Sigmoid colon (tissue), 7 donors: ENCODE measurements at places on chromosomes 6 and 20. TPM values are rescaled to one million over a fixed set of nuclear protein-coding genes. Genes with fewer than 3 reads are reported as not detected.

Gene BFSP1
- total RNA-seq, result 1.6 TPM

DNA sequence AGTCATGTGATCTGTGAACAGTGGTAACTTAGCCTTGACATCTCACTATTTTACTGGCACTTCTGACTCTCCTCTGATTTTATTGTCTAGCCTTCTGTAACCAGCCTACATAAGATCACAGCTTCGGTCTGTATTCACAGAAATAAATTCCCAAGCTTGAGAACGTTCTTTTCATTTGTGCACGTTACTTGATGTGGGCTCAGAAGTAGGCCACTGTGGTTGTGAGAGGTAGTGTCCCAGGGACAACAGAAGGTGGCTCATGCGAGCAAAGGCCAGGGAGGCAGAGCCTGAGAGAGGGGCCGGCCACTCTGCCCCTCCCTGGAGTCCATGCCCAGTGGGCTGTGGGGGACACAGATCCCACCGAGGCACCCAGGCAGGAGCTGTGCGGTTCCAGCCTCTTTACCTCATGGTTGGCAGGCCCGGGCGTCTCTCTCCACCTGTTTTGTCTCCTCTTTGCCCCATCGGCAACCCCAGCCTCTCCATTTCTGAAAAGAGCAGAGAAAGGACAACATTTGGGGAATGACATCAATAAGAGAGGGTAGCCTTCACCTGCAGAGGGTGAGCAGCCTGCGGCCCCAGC lies 207.5 kb upstream of the CST7 start:
- no peak overlapping the region for H3K27ac ChIP-seq
- H3K4me1 ChIP-seq, result peaks cover 4% of the 10 kb centered on the region
- H3K27me3 ChIP-seq, result no peaks in the 10 kb centered on the region
- no peak for DNase-seq

- no peaks in the 10 kb centered on the region for H3K36me3 ChIP-seq
- H3K27ac ChIP-seq, result no peak overlapping the region
- no peak overlapping the region for H3K4me3 ChIP-seq
- no peaks in the 10 kb centered on the region for H3K4me1 ChIP-seq
Measured at GRCh38 chr6:11413728-11414127, 123.8 kb upstream of the TMEM170B start.

- no peaks in the 10 kb centered on the region for H3K4me1 ChIP-seq
- no peak overlapping the region for H3K27ac ChIP-seq
- DNase-seq, result no peak
- H3K4me3 ChIP-seq, result no peak overlapping the region
- no peaks in the 10 kb centered on the region for H3K36me3 ChIP-seq
- H3K27me3 ChIP-seq, result no peaks in the 10 kb centered on the region
Measured at GRCh38 chr20:10006447-10007090, 28.2 kb upstream of the ANKEF1 start.

DNA sequence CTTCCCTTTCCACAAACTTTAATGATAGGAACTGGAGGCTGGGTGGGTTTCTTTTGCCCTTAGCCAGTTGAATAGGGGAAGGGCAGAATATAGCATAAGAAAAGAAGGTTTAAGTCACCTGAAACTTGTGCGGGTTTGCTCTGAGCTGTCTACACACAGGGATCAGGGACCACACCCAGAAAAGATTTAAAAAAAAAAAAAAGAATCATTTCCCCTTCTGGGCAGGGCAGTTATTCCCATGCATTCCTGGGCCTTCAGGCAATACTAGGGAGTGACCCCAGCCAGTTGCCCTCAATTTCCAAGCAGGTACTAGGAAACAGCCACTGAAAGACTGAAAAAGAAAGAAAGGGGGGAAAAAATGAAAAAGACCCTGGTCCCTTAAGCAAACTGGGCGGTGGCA lies 39.6 kb upstream of the HDAC2 start:
- no peaks in the 10 kb centered on the region for H3K36me3 ChIP-seq
- H3K27ac ChIP-seq, result no peak overlapping the region
- no peak for DNase-seq

- DNase-seq, result no peak
- H3K27me3 ChIP-seq, result no peaks in the 10 kb centered on the region
- H3K4me3 ChIP-seq, result no peak overlapping the region
- H3K36me3 ChIP-seq, result no peaks in the 10 kb centered on the region
Measured at GRCh38 chr6:113921299-113921904, 49.5 kb downstream of the HDAC2 start.

Gene C20orf202
- not detected for total RNA-seq

Gene OPRL1
- 0.71 TPM for total RNA-seq

GRCh38 chr20:33871362-33871761 lies 60.2 kb downstream of the CHMP4B start:
- no peaks in the 10 kb centered on the region for H3K36me3 ChIP-seq
- H3K27ac ChIP-seq, result peak overlapping the region; percentile 48
- peaks cover 14% of the 10 kb centered on the region for H3K4me1 ChIP-seq
- peak overlapping the region; percentile 31 for H3K4me3 ChIP-seq
- peak; percentile 75 for DNase-seq

- H3K4me3 ChIP-seq, result no peak overlapping the region
- H3K27me3 ChIP-seq, result no peaks in the 10 kb centered on the region
- no peaks in the 10 kb centered on the region for H3K36me3 ChIP-seq
- H3K4me1 ChIP-seq, result peaks cover 34% of the 10 kb centered on the region
Measured at GRCh38 chr6:39843305-39844020, 51.3 kb downstream of the DAAM2 start.

- no peaks in the 10 kb centered on the region for H3K27me3 ChIP-seq
- peaks cover 80% of the 10 kb centered on the region for H3K4me1 ChIP-seq
- peaks cover 25% of the 10 kb centered on the region for H3K36me3 ChIP-seq
- H3K4me3 ChIP-seq, result no peak overlapping the region
- no peak for DNase-seq
Measured at GRCh38 chr20:37518059-37518458, 3.0 kb upstream of the NNAT start.

Gene HSPA12B
- 6.1 TPM for total RNA-seq

DNA sequence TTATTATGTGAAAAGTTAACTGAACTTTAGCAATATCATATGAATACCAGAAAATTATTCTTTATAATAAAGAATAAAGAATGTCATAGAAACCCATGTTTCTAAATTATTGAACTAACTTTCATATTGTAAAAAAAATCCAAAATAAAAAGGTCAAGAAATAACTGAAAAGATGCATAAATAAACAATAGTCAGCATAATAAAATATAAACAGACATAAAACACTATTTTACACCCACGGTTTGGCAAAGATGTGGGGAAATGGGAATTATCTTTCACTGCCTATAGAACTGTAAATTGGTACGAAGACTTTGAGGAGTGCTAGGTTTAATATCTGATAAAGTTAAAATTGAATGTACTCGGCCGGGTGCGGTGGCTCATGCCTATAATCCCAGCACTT lies 34.7 kb upstream of the CTAGE9 start:
- H3K36me3 ChIP-seq, result no peaks in the 10 kb centered on the region
- DNase-seq, result no peak
- no peaks in the 10 kb centered on the region for H3K4me1 ChIP-seq
- H3K27me3 ChIP-seq, result no peaks in the 10 kb centered on the region
- no peak overlapping the region for H3K4me3 ChIP-seq

GRCh38 chr20:45293041-45294002 lies 13.3 kb upstream of the RBPJL start:
- H3K36me3 ChIP-seq, result no peaks in the 10 kb centered on the region
- H3K27me3 ChIP-seq, result no peaks in the 10 kb centered on the region
- peak; percentile 87 for DNase-seq
- H3K27ac ChIP-seq, result peak overlapping the region; percentile 57
- peaks cover 15% of the 10 kb centered on the region for H3K4me1 ChIP-seq
- H3K4me3 ChIP-seq, result peak overlapping the region; percentile 58

- H3K27me3 ChIP-seq, result peaks cover 100% of the 10 kb centered on the region
- peak overlapping the region; percentile 45 for H3K4me3 ChIP-seq
- no peaks in the 10 kb centered on the region for H3K36me3 ChIP-seq
- no peak overlapping the region for H3K27ac ChIP-seq
Measured at GRCh38 chr6:99612551-99613408, 6.1 kb downstream of the PRDM13 start.

Gene KCNB1
- 20.2 TPM for total RNA-seq

GRCh38 chr6:127341471-127342202 lies 1.8 kb downstream of the ECHDC1 start:
- peak overlapping the region; percentile 83 for H3K27ac ChIP-seq
- H3K4me3 ChIP-seq, result peak overlapping the region; percentile 63
- no peaks in the 10 kb centered on the region for H3K36me3 ChIP-seq
- H3K4me1 ChIP-seq, result no peaks in the 10 kb centered on the region
- no peaks in the 10 kb centered on the region for H3K27me3 ChIP-seq

Gene MEP1A
- total RNA-seq, result not detected

GRCh38 chr6:140579918-140580317 lies 1205.5 kb upstream of the CITED2 start:
- no peaks in the 10 kb centered on the region for H3K27me3 ChIP-seq
- no peak overlapping the region for H3K27ac ChIP-seq
- H3K4me3 ChIP-seq, result no peak overlapping the region

- H3K36me3 ChIP-seq, result no peaks in the 10 kb centered on the region
- H3K4me1 ChIP-seq, result no peaks in the 10 kb centered on the region
- no peak overlapping the region for H3K4me3 ChIP-seq
- H3K27me3 ChIP-seq, result peaks cover 6% of the 10 kb centered on the region
- H3K27ac ChIP-seq, result no peak overlapping the region
Measured at GRCh38 chr20:60691966-60692615, 560.0 kb upstream of the CDH4 start.

- DNase-seq, result no peak
- no peaks in the 10 kb centered on the region for H3K36me3 ChIP-seq
- no peak overlapping the region for H3K27ac ChIP-seq
- no peak overlapping the region for H3K4me3 ChIP-seq
- H3K27me3 ChIP-seq, result no peaks in the 10 kb centered on the region
Measured at GRCh38 chr6:47483853-47484546, 6.4 kb downstream of the CD2AP start.

Gene COL19A1
- total RNA-seq, result not detected

Gene RHAG
- not detected for total RNA-seq

DNA sequence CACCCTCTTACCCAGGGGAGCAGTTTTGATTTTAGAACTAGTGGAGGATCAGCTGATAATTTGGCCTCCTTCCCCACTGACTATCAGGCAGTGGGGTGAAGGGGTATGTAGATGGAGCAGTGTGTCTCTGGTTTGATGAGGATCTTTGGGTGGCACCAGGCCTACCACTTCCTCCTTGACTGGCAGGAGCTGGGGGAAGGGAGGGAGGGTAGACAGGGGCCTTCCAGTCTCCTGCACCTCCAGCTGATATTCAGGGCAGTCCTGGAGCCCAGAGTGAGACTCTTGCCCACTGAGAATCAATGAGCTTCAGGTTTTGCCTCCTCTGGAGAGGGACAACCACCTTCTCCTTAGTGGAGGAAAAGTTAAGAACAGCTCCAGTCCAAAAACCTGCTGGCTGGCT lies 3.2 kb downstream of the DEF6 start:
- no peaks in the 10 kb centered on the region for H3K36me3 ChIP-seq
- no peak overlapping the region for H3K4me3 ChIP-seq
- peak; percentile 61 for DNase-seq
- H3K27me3 ChIP-seq, result no peaks in the 10 kb centered on the region
- no peak overlapping the region for H3K27ac ChIP-seq

GRCh38 chr6:19538096-19538495 lies 299.1 kb upstream of the ID4 start:
- no peak for DNase-seq
- H3K4me1 ChIP-seq, result no peaks in the 10 kb centered on the region
- no peak overlapping the region for H3K27ac ChIP-seq
- no peaks in the 10 kb centered on the region for H3K36me3 ChIP-seq
- H3K4me3 ChIP-seq, result no peak overlapping the region
- no peaks in the 10 kb centered on the region for H3K27me3 ChIP-seq

Gene THEMIS
- 0.33 TPM for total RNA-seq

Gene SOBP
- 23.8 TPM for total RNA-seq

GRCh38 chr6:166691199-166691598 lies 64.1 kb upstream of the RPS6KA2 start:
- DNase-seq, result no peak
- peak overlapping the region; percentile 35 for H3K27ac ChIP-seq
- H3K4me1 ChIP-seq, result peaks cover 13% of the 10 kb centered on the region
- H3K4me3 ChIP-seq, result no peak overlapping the region

GRCh38 chr6:2242311-2242710 lies 3.1 kb downstream of the GMDS start:
- no peak for DNase-seq
- no peaks in the 10 kb centered on the region for H3K36me3 ChIP-seq
- no peaks in the 10 kb centered on the region for H3K27me3 ChIP-seq
- H3K27ac ChIP-seq, result no peak overlapping the region
- H3K4me1 ChIP-seq, result peaks cover 8% of the 10 kb centered on the region

DNA sequence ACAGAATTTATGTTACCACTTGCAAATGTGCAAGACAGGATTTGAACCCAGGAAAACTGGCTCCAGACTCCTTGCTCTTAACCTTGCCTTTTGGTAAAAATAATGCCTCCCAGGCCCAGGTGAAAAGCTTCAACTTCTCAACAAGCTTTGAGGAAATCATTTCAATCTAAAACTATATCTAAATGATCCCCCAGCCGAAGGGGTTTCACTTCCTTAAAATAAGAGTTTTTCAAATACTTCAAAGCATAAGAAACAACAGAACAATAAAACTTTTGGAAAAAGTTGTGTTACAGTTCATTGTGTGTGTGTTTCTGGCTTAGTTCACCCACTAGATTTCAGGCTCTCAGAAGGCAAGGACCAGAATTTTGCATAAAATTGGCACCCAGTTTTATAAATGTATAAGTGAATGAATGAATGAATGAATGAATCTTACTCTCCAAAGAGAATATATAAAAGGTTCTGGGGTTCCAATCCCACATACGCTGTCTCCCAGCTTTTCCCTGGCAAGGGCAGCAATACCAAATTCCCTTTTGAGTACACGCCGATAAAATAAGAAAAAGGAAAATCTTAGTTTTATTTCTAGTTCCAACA lies 5.4 kb downstream of the OR2H2 start:
- DNase-seq, result no peak
- H3K4me1 ChIP-seq, result no peaks in the 10 kb centered on the region
- no peaks in the 10 kb centered on the region for H3K36me3 ChIP-seq
- no peak overlapping the region for H3K4me3 ChIP-seq
- no peaks in the 10 kb centered on the region for H3K27me3 ChIP-seq
- no peak overlapping the region for H3K27ac ChIP-seq

DNA sequence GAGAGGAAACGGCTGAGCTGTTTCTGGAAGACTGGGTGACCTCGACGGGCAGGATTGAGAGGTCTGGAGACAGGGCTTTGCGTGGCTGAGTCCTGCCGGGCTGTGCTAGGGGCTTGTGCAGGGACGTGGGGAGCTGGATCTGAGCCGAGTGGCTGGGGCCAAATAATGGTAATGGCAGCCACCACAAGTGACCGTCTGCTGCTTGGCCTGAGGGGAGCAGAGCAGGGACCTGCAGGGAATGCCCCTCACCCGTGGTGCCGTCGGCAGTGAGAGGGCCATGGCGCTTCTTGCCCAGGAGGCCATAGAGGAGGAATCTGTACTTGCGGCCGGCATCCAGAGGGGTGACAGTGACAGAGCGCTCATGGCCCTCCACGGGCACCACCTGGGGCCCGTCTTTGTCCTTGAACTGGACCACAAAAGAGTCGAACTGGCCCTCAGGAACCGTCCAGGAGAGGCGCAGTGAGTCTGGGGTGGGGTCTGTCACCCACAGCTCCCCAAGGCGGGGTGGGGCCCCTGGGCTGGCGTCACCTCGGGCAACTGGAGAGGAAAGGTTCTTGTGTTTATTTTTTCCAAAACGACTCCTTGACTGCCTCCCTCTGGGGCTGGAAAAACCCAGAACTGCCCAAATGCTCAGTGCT lies 31.8 kb downstream of the CYP21A2 start:
- no peaks in the 10 kb centered on the region for H3K4me1 ChIP-seq
- H3K27me3 ChIP-seq, result no peaks in the 10 kb centered on the region
- no peaks in the 10 kb centered on the region for H3K36me3 ChIP-seq
